ENCODE measurements at places on chromosomes 1 and 21.

DNA sequence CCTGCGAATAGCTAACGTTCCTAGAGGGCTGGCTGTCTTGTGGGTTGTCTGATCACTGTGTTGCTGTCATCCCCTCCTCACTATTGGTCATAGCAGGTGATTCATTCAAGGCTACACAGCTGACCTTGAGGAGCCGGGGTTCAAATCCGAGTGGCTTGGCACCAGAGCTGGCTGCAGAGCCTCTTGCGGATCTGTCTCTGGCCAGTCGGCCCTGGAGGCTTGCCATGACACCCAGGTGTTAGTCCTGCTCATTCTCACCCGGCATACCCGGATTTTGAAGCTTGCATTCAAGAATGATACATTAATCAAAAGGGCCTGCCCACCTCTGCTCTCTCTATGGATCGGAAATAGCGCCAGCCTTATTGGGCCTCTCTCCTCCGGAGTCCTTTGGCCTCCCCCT lies 110.4 kb downstream of the DHRS3 start:
- DNase-seq: no peak

DNA sequence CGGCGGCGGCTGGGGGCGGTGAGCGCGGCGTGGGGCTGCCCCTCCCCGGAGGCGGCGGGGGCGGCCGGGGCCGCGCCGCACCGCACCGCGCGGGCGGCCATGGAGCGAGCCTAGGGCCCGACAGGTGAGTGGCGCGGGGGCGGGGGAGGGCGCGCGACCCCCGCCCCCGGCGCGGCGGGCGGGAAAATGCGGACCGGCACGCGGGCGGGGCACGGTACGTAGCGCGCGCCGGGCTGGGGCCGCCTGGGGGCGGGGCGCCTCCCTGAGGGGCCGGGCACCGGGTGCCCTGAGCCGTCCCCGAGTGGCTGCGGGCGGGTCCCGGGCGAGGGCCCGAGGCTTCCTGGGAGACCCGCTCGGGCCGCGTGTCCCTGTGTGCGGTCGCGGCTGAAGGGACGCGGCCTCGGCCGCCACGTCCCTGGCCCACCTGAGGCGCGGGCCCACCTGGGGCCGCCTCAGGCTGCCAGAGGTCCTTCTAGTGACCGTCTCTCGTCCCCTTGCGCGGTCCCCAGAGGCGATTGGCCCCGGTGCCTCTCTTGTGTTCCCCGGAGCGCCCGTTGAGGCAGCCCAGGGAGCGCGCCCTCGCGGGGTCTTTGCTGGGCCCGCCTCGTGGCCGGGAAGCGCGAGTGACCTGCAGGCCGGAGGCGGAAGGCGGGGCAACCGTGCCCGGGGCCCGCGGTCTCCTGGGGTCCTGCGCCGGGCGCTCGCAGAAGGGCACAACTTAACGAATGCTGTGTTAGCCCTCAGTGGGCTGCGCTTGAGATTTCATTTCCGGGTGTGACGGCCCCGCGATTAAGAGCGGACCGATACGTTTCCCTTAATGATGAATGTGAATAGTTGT lies 500 bp downstream of the FAM20B start:
- DNase-seq: peak; percentile 94

DNA sequence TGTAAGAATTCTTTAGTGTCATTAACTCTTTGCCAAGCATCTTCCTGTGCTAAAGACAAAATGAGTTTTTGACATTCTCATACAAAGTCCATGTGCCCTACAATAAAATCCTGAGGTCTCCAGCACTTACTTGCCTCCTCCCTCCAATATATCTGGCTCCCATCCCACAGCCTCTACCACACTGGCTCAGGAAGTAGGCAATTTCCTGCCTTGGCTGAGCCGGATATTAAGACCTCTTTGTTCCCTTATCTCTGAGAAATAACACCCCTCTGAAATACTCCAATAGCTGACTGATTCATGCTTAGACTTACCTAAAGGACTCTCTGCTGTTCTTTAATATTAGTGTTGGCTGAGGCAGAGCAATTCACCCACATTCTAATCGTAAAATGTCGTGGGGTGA lies 37.6 kb upstream of the GORAB start:
- no peak for DNase-seq

- DNase-seq: peak; percentile 3
These were observed 153.7 kb downstream of the TENT5C start for GRCh38 chr1:117759535-117759934.

- no peak for DNase-seq
These were observed 69.0 kb downstream of the ATP1B1 start for GRCh38 chr1:169175461-169175860.

DNA sequence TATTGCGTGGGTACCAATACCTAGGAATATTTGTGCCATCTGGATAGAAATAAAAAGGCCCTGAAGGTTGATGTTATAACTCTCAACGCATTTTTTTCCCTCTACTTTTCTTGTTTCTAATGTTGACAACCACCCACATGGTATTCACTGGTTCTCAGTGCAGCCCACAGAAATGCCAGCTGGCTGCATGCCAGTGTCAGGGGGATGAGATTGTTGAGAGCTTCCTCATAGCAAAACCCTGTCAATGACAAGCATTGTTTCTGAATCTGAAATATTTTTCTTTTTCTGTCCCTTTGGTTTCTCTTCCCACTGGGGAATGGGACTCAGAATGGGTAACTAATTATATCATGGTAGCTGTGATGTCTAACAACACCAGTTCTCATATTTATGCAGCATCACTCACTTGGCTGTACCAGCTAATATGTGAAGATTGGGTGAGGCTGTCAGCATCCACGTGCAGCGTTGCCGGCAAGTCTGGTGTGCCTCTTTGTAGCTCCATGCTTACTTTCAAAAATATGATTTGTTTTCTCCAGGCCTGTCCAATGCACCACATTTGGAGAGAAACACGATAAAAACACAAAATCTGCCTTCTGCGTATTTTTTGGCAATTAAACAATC lies 284.6 kb downstream of the PTBP2 start:
- DNase-seq: peak; percentile 8

DNA sequence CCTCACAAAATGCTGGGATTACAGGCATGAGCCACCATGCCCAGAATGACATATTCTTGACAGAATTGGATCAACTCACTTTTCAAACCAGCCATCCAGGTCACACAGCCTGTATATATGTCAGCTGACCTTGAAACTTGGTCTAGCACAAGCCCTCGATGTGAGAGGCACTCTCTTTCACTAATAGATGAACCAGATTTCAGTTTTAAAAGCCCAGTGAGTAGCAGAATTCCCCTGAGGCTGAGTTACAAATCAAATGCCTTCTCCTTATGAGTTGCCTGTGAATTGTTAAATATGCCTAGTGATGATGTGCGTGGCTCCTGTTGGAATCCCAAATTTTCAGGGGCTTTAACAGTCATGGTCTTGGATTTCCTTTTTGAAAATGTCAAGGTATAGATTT lies 88.7 kb downstream of the CD247 start:
- DNase-seq: no peak

DNA sequence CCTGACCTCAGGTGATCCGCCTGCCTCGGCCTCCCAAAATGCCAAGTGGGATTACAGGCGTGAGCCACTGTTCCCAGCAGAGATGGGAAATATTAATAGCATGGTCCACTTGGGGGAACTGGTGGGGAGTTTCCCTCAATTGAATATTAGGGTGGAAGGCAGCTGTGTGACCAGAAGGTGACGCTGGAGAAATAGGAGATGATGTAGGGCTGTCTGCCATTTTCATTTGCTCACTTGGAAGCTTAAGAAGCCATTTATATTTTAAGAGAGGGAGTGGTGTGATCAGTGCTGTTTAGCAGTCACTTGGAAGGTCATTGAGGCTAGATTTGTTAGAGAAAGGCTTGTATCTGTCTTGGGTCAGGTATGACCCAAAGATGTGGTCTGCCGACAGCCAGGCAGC lies 19.9 kb downstream of the KDM4A start:
- DNase-seq: no peak

Data from NCI-H1048 (cell line).